ENCODE measurements at places on chromosomes 2 and 18.

DNA sequence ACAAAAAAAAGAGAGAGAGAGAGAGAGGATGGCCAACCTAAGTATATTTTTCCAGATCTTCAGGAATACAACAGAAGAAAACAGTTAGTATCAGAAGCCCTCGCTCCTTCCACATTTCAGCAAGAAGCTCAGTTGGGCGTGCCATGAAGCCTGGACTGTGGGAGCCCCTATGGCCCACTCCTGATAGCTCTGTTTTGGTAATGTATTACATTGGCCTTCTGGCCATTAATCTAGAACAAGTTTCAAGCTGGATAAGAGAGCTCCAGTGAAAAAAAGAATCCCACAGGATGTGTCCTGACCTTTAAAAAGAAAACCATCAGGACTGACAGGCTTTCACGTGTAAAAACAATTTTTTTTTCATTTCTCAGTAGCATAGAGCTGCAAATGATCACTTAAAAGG, 197.9 kb downstream of the ICOS start:
- no peak for DNase-seq

- DNase-seq = no peak
These were observed 416.0 kb upstream of the MMADHC start for GRCh38 chr2:150003544-150003943.

DNA sequence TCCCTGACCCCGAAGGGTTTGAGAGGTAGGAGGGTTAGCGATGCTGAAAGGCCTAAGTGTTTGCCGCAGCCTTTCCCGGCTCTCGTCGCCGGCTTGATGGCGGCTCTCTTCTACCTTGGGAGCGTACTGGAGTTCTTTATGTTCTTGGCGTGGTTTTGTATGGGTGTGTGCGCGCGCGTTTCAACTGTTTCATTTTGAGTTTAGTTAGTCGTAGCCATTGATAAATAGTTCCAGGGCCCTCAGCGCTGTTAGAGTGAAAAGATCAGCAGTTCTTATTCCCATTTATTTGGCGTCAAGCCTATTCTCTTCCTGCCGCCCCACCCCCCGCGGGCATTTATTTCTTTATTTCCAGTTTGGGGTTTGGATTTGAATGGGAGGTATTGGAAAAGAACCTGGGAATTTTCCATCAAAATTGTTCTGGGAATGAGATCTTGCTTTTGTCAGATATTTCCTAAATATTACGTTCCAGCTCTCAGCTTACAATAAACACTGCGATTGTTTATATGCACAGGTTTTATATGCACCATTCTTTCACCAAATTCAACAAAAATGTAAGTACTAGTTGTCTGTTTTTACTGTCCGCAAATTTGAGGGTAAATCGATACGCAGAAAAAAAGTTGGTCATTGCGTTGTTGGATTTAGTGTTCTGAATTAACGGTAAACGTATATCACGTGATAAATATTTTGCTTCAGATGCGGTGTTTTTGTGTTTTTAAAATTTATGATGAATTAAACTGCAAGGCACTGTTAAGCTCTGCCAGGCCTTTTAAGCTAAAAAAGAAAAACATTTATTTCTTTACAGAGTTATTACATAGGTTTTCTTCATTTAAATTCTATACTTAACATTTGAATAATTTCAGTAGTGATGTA, 954 bp downstream of the CCNT2 start:
- no peak for DNase-seq

GRCh38 chr2:111122631-111123421, 2.1 kb downstream of the BCL2L11 start:
- peak; percentile 12 for DNase-seq

- no peak for DNase-seq
These were observed 11.4 kb downstream of the AGAP1 start for GRCh38 chr2:235505181-235505741.

GRCh38 chr18:73719611-73720010, 428.0 kb downstream of the FBXO15 start:
- no peak for DNase-seq

DNA sequence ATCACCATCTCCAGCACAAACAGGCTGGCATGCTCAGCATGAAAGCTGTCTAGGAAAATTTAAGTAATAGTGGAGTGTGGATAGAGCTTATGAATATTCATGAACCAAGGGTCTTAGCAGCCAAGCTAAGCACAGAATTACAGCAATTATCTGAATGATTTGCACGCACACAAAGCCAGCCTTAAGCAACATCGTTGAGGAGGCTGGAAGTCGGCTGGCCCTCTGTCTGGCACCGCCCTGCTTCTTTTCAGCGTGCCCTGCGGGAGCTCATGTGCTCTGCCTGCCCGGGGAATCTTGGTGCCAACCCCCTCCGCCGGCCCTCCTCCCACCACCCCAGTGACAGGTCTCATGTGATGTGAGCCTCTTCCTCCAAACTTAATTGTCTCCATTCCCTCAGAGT, 540.1 kb downstream of the CMPK2 start:
- no peak for DNase-seq

DNA sequence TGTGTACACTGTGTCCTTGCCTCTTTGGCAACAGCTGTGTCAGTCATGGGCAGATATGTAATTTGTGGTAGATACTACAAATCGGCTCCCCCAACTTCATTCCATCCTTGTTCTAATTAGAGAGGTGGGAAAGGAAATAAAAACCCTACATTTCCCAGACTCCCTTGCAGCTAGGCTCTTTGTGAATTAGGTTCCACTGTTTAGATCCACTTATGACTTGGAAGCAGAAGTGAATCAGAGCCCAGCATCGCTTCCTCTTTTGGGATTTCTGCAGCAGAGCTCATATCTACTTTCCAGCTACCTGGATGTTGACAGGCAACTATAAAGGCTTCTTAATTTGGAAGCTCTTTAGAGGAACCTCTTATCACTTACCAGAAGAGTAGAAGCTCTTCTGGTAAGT, 34.1 kb upstream of the NARS1 start:
- DNase-seq = no peak

- DNase-seq = no peak
These were observed 74.9 kb downstream of the ATL2 start for GRCh38 chr2:38301969-38302702.

DNA sequence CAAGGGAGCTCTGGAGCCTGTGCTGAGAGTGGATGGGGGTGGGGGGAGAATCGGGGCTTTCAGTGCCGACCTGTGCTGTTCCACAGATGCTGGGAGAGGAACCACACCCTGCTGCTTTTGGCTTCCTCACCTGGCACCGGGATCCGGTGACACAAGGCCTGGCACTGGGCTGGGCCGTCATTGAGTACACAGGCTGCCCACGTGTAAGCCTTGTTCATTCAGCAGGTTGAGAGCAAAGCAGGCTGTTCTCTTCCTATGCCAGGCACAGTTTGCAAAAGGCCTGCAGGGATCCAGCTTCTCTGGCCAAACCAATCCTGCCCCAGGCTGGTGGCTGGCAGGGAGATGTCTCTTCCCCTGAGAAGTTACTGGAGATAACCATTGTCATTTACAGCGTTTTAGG, 17.1 kb downstream of the TRIB2 start:
- peak; percentile 93 for DNase-seq

DNA sequence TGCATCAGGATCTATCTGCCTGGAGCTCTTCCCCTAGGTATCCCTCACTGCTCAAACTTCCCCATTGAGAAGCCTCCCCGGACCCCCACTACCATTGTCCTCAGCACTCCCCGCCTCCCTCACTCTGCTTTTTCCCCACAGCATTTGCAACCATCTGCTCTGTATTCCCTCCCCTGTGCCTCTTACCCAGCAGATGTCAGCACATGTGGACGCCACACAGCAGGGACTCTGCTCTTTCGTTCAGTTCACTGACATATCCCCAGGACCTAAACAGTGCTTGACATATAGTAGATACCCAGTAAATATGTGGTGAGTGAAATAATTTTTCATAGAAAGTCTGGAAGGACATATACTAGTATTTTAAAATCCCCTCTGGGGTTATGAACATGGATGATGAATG, 101.1 kb downstream of the TMEM247 start:
- DNase-seq = no peak

DNA sequence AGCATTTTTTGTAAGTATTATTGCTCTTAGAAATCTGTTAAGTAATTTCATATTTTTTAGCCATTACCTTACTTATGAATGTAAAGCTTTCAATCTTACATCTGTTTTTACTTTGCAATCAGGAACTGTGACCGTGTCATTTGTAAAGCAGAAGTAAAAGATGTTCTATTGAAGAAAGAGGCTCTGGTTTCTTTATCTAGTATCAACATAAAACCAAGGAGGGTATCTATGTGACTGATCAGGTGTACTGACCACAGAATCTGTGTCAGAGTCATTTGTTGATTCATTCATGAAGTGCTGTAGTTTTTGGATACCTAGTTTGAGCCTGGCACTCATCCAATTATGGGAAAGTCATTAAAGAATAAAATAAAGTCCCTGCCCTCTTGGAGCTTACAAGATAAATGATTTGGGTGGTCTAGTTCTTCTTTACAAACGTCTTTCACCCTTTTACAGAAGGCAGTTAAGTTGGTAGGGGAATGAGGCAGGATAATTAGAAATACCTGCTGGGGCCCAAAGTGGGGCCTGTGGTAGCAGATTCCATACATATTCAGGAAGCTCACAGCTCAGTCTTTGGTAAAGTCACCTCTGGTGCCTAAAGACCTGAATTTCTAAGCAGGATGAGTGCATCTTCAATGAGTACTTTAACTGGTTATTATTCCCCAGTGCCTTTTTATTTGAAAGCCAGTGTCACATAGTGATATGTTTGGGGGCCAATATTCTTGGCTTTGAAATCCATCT, 260.6 kb upstream of the NT5C1B start:
- DNase-seq = no peak

- DNase-seq = no peak
These were observed 8.6 kb upstream of the MALL start for GRCh38 chr2:110124038-110124825.

GRCh38 chr18:56028514-56028913, 440.5 kb upstream of the TCF4 start:
- DNase-seq = no peak

GRCh38 chr2:110977403-110977802, 143.3 kb upstream of the BCL2L11 start:
- DNase-seq = no peak
